ENCODE measurements at places on chromosomes 13 and 19.
A peak's percentile ranks its signal among the peaks of the same experiment; 100 is the strongest.

- DNase-seq: no peak
These were observed 21.0 kb downstream of the NFIX start for GRCh38 chr19:13016245-13016627.

DNA sequence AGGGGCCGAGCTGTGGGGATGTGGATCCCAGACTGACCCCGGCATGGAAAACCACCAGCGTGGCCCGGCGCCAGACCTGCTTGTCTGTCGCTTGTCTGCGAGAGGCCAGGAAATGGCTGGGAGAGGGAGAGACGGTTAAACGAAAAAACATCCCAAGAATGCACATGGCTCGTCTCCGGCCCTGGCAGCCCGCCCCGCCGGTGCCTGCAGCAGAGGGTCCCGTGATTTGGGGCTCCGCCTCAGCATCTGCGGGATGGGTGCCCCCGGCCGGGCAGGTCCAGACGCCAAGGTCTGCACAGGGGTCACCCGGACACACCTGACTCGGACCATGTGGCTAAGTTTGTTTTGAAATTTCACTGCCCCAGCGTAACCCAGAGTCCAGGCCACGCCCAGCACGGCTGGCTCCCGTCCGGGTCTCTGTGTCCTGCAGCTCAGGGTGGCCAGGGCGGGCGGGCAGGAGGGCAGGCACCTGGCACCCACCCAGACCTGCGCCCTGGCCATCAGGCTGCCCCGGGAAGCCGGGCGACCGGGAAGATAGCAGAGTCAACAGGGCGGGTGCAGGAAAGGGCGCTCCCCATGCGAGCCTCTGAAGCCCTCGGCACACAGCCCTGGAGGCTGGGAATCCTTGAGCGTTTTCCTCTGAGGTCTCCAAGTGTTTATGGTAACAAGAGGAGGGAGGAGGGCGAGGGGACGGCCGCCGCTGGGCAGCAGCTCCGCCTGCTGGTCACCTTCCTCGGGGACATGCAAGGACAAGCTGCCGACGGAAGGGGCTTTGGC, 103.2 kb downstream of the GADD45B start:
- peak; percentile 42 for DNase-seq

GRCh38 chr13:113245849-113246796, 36.7 kb downstream of the CUL4A start:
- no peak for DNase-seq

DNA sequence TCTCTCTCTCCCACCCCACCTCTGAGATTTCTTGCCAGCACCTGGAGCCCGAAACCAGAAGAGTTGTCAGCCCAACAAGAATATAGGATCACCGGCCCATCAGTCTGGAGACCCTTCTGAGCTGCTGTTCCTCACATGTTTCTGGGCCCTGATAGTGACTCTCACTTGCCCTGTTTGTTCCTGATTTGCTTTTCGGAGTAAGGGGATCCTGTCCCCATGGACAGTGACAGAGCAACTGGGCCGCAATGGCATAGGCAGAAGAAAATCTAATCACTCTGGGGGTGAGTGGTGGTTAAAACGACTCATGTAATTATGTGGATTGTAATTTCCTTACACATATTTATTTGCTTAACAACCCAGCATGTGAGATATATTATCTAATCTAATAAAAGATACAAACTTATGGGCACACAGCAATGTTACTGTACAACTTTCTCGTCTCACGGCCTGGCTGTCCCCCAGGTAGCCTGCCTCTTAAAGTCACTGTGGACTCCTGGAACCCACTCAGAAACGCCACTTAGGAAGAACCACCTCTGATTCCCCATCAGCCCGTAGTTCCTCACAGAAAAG, 663 bp upstream of the SMAD9 start:
- DNase-seq: no peak

GRCh38 chr19:12828494-12828893, 5.9 kb downstream of the RTBDN start:
- DNase-seq: peak; percentile 8

DNA sequence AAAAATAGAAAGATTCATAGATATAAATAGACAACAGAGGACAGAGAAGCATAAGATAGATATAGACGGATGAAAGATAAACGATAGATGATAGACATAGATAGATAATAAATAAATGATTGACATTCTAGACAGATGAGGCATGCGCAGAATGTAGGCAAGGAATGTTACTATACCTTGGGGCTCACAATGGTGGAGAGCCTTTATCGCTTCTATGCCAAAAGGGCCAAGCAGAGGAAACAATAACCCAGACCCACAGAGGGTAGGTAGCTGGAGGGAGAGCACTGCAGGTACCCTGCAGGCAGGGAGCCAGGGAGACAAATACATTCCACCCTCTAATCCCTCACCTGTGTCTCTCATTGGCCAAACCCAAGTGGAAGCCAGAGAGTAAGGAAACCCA, 44.4 kb downstream of the NOTCH3 start:
- no peak for DNase-seq

GRCh38 chr13:113209336-113209758, at the start of gene CUL4A:
Gene CUL4A (plus strand): TSS chr13:113209613. CDS start chr13:113209628, 15 bp downstream.
- peak; percentile 74 for DNase-seq

DNA sequence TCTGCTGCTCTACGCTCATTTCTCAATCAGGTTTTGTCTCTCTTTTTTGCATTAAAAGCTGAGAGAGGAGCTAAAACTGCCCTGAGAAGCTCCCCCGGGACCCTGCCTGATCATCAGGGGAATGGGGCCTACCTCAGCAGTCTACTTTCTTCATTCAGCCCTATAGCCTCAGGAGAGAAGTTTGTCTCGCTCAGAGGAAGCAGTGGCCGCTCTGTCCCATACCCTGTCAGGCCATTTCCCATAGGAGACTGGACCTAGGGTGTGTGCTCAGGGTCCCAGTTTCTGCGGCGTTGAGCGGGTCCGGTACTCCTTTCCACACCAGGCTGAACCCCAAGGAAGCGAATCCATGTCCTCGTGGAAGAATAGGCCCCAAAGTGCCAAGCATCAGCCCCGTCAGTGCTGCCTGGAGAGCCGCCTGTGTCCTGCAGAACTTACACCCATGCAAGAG, 21.7 kb downstream of the UBE2L5 start:
- DNase-seq: no peak

- DNase-seq: no peak
These were observed 17.7 kb upstream of the INSR start for GRCh38 chr19:7311911-7312310.

- no peak for DNase-seq
These were observed 2.8 kb downstream of the ZNF429 start for GRCh38 chr19:21508198-21508597.

DNA sequence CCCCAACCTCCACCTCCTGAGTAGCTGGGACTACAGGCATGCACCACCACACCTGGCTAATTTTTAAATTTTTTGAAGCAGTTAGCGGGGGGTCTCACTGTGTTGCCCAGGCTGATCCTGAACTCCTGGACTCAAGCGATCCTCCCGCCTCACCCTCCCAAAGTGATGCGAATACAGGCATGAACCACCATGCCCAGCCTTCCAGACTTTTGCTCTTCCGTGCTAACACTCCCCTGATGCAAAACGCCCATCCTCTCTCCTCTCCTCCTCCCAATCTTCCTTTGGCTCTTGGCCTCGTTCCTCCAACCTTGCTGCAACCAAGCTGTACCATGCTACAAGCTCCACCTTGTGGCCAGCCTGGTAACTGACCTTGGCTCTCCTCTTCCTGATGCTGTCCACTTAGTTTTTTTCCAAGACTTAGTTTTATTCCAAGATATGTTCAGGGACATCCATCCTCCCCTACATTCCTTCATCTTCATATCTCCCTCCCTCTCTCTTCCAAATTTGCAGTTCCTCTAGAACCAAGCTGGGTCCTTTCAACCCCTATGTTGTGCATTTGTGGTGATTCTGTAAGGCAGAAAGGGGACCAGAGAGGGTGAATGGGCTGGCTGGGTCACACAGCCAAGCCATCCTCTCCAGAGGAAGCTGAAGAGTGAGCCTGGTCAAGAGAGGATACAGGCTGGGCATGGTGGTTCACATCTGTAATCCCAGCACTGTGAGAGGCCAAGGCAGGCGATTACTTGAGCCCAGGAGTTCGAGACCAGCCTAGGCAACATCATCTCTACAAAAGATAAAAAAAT, 32.8 kb downstream of the TINCR start:
- DNase-seq: no peak

DNA sequence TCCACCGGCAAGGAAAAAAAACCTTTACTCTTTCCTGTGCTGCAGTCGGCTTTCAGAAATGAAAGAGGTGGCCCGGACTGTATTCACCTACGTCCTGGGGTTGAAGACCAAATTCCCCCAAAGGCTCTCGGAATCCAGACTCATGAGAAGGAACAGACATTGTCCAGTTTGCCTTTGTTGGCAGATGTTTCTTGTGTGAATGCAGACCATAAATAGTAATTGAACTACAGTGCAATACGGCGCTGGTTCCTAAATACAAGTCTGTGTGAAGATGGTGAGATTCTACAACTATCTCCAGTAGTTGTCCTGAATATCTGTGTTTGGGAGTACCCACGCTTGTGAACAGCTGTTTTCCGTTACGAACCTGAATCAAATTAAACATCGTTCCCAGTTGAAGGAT, 11.2 kb upstream of the PTOV1 start:
- DNase-seq: no peak

- no peak for DNase-seq
These were observed 67.6 kb downstream of the TEX29 start for GRCh38 chr13:111387945-111388600.

DNA sequence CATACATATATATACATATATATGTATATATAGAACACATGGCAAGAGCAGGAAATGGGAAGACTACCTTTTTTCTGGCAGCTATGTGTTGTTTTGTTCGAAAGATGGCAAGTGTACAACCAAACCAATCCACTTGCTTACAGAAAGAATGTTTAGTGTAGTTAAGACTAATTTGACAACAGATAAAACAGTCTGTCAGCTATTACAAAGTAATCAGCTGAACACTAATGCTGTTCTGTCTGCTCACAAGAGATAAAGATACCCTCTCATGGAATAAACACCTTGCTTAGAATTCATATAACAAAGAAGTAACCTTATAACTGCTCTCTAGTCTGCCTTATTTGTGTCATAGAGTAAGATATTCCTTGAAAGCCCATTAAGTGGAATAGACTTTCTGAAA, 858 bp upstream of the KCNRG start:
- DNase-seq: no peak

- DNase-seq: no peak
These were observed 3.8 kb upstream of the ABCA7 start for GRCh38 chr19:1035998-1036621.

- no peak for DNase-seq
These were observed 106.9 kb downstream of the POSTN start for GRCh38 chr13:37491661-37492060.

DNA sequence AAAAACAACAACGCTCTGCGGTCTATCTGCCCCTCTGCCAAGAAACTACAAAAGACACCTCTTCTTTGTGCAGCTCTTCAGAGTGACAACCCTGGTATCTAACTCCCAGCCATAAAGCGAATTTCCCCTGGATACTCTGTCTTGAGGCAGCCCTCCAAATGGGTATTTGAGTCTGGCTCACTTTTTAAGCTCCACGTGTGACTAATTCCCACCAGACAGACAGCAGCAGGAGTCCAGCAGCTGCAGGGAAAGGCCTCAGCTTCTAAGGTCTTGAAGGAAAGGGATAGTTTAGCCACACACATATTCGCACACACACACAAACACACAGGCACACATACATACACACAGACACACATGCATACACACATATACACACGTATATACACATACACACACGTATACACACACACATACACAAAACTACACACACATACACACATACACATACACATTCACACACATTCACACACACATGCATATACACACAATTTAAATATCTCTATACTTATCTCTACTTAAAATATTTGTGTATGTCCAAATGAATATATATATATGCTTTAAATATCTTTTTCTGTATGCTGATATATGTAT, 188.8 kb downstream of the TSHZ3 start:
- DNase-seq: no peak

DNA sequence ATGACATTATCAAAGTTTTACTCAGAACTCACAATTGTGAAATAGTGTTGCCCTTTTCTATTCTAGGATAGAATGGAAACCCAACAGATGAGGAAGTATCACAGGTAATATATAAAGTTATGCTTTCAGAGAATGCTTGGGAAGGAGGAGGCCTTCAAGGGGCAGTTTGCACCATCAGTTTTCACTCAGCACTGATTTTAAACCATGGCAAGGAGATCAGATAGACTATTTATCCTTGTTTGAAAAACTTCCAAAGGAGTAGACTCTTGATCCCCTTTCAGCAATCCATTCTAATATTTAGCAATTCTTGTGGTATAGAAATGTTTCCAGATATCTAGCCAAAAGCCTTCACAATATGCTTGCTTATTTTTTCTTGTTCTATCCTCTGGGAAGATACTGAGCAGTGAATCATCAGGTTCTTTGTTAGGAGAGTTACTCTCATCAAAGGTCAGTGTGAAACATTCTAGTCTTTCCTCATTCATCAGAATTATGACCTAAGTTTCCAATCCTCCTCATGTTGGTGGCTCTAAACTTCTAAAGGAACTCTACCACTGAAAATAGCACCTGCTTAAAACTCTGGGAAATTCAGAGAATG, 3.8 kb downstream of the GPC6 start:
- no peak for DNase-seq

DNA sequence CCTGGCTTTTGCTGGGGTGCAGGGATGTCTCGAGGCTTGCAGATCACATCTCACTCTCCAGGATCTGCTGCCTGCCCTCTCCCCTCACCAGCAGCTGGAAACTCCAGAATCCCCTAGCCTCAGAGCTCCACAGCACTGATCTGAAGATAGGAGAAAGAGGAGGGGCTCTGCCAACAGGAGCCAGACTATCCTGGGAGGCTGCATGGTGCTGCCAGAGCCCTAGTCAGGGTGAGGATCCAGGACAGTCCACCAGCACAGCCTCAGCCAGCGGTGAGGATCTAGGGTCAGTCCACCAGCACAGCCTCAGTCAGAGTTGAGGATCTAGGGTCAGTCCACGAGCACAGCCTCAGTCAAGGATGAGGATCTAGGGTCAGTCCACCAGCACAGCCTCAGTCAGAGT, 65.2 kb downstream of the RAB20 start:
- no peak for DNase-seq

Data from COR-L47 (cell line).